Type B pancreatic cell (in vitro differentiated cells): ENCODE measurements at places on chromosomes 4 and X.

GRCh38 chr4:78065508-78066192 is 8.5 kb downstream of the FRAS1 start:
- no peak for DNase-seq

DNA sequence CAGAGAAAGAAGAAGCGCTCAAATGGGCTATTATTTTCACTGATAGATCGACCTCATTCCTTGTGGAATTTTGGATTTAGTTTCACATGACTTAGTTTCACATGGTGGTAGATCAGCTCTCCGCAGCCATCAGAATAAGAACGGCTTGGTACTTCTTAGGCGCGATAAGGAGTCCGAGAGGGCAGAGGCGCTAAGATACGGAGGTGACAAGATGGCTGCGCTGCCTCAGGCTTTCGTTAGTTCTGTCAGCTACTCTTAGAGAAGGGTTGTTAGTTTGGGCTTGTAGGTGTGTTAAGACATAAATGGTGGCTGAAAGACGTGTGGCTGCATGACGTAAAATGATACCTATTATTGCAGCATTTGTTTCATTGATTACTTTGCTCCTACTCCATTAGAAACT is 169.1 kb downstream of the UNC5C start:
- DNase-seq: no peak

- no peak for DNase-seq
These were observed 25.2 kb downstream of the FOXR2 start for GRCh38 chrX:55648434-55648833.

- no peak for DNase-seq
These were observed 15.1 kb downstream of the XG start for GRCh38 chrX:2766906-2767305.

DNA sequence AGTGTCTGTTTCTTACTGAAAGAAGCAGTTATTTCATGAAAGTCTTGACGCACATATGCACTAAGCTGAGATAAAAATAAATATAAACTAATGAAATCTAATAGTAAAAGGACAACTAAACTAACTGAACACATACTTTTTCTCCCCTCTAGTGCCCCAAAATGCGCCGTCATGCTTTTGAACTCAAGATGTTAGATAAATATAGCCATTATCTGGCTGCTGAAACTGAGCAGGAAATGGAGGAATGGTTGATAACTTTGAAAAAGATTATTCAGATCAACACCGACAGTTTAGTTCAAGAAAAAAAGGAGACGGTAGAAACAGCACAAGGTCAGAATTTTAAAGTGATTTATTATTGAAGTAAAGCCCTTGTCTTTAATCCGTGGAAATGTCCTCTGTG is 70.2 kb downstream of the DOCK11 start:
- no peak for DNase-seq

- DNase-seq: no peak
These were observed 313.3 kb upstream of the NOCT start for GRCh38 chr4:138702190-138702824.

DNA sequence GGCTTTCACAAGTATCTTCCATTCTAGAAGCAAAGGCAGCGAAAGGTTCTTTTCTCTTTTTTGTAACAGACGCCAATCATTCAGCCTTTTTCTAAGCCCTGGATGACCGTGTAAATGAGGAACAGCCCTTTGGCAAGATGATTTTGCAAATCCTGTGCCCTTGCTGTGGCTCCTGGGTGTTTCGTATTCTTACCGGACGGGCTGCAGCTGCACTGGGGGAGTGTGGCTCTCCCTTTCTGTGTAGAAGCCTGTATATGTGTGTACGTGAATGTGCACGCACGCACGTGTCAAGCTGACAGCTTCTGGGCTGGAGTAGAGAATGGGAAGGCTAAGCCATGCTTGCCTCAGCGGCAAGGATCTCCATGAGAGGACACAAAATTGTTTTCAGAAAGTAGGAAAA is 8.2 kb downstream of the GRPEL1 start:
- no peak for DNase-seq

DNA sequence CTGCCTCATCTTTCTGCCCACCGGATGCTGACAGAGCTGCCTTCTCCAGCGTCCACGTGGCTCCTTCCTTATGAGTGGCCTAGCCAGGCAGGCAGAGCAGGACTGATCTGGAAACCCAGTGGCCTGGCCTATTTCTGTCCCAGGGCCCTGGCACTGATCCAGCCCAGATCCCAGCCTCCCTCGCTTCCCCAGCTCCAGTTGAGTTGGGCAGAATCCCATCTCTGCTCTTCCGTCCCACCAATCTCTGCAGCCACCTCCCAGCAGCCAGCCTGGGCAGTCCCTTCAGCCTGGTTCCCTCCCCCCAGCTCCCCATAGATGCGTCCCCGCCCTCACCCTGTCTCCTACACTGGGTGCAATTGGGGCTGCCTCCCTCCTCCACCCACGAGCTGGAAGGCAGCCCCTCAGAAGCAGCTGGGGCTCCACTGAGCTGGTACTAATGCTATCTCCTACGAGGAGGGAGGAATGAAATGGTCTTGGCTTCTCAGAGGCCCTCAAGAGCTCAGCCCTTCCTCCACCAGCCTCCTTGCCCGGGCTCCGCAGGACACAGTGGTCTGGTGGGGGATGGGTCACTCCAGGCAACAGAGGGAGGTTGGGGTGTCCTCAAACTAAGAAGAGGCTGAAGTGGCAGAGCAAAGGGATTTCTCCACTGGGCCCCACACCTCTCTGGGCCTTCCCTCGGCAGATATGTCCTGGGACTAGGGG is 94.2 kb downstream of the PJA1 start:
- no peak for DNase-seq

GRCh38 chr4:153523941-153524386 is 57.8 kb downstream of the TMEM131L start:
- DNase-seq: no peak

DNA sequence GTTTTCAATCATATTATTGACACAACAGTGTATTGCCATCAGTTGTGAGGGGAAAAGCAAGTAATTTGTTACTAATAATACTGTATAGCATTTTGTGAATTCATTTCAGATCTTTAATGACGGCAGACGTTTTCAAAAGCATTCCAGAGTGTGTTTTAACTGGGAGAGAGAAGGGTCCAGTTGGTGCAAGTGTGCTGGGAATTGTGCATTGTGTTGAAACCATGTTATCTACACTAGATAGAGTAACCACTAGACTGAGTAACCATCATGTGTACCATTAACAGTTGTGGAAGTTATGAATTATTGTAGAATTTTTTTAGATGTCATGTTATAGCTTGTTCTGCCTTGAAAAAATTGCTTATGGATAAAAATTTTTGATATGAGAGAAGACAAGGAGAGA is 104.5 kb upstream of the VEGFC start:
- DNase-seq: no peak

GRCh38 chrX:119790977-119791436 is 423 bp downstream of the RPL39 start:
- no peak for DNase-seq

GRCh38 chrX:97446298-97446882 is 562.7 kb downstream of the RPA4 start:
- no peak for DNase-seq

DNA sequence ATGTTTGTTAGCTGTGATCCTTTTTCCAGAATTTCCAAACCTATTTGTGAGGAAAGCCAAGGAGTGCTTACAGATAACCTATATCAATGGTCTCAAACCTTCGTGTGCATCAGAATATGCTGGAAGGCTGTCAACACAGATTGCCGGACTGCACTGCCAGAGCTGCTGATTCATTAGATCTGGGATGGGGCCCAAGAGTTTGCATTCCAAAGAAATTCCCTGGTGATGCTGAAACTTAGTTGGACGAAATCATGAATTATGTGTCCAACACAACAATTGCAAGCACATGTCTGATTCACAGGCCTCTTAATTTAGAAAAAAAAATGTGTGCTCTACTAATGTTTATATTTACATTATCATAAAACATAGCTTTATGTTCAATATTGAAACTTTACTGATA is 544.0 kb upstream of the AMOT start:
- no peak for DNase-seq

- DNase-seq: no peak
These were observed 64.0 kb downstream of the COX18 start for GRCh38 chr4:73005514-73005913.

DNA sequence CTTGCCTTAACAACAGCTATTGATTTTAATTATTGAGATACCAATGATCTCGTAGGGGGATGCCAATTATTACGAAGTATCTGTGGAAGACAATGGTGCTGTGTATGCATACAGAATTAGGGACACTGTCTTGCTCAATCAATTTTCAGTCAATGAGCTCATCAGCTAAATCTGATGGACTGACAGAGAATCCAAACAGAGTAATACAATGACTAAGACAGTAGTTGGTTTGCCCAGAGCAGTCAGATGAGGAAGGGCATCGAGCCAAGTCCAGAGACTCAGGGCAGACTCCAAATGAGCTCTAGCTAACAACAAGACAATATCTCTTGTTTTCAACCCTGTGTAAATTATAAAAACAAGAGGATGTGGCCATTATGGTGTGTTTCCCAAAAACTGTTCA is 14.7 kb upstream of the GSX2 start:
- no peak for DNase-seq

GRCh38 chrX:48489892-48490291 is 13.9 kb downstream of the FTSJ1 start:
- DNase-seq: no peak

GRCh38 chrX:35076061-35076460 is 133.5 kb downstream of the FAM47B start:
- DNase-seq: no peak

- DNase-seq: no peak
These were observed 252.5 kb downstream of the COL25A1 start for GRCh38 chr4:109049926-109050325.

GRCh38 chr4:174613979-174614378 is 91.7 kb upstream of the HPGD start:
- no peak for DNase-seq

GRCh38 chrX:41085878-41086626 is 807 bp downstream of the USP9X start:
- no peak for DNase-seq

DNA sequence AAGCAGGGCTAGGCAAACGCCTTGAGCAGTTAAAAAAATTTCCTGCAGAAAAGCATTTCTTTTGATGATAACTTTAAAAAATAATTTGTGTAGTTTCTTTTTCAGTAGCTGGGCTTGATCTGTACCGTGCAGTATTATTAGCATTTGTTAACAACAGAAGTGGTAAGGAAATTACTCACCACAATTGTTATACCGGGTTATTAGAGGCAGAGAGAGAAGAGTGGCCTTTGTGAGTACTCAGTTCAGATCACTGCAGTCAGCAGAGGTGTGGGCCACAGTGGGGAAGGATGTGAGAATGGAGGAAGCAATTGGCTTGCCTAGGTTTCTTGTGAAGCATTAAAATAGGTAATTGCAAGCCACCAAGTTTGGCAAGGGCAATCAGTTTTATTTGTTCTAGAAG is 14.3 kb upstream of the IL21 start:
- DNase-seq: no peak

- no peak for DNase-seq
These were observed 4.6 kb downstream of the SHROOM2 start for GRCh38 chrX:9790866-9791265.

DNA sequence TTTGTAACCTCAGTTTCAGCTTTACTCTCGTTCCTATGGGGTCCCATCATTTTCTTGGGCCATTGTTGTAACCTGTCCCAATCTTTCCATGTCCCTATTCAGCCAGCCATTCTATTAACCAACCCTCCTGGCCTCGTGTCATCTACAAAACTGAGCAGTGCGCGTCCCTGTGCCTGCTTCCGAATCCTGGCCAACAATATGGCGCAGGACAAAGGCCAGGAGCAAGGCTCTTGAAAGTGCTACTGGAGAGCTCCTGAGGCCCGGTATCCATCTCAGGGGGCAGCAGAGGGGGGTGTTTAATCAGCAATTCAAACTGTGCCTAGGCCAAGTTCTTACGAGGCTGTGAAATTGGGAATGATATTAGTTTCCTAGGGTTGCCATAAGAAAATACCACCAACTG is 41.2 kb upstream of the APLN start:
- DNase-seq: peak; percentile 20

GRCh38 chr4:147994076-147994475 is 262.2 kb downstream of the ARHGAP10 start:
- DNase-seq: no peak

- DNase-seq: no peak
These were observed 297.0 kb upstream of the KLF3 start for GRCh38 chr4:38366997-38367396.

GRCh38 chr4:75848891-75849290 is 53.4 kb downstream of the PPEF2 start:
- DNase-seq: no peak

DNA sequence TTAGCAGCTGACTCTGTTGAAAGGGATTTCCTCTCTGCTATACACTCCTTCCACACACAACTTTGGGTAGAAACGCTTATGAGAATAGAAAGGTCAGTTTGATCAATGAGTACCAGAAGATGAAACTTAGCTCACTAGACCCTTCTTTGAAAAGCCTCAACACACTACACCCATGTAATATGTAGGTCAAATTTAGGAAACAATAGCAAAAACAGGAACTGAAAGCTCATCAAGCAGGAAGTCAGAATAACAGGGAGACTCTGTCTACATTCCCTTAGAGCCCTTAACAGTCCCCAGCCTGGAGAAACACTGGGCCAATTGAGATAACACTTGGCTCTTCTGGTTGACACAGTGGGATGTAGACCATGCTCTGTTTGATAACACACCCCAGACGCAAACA is 30.7 kb downstream of the SRPX2 start:
- DNase-seq: no peak

GRCh38 chr4:61204353-61205060 is 4.4 kb downstream of the ADGRL3 start:
- no peak for DNase-seq

- DNase-seq: no peak
These were observed 20.5 kb downstream of the SLC25A5 start for GRCh38 chrX:119488749-119489148.

GRCh38 chrX:68929332-68930150 is 100.7 kb downstream of the EFNB1 start:
- no peak for DNase-seq

DNA sequence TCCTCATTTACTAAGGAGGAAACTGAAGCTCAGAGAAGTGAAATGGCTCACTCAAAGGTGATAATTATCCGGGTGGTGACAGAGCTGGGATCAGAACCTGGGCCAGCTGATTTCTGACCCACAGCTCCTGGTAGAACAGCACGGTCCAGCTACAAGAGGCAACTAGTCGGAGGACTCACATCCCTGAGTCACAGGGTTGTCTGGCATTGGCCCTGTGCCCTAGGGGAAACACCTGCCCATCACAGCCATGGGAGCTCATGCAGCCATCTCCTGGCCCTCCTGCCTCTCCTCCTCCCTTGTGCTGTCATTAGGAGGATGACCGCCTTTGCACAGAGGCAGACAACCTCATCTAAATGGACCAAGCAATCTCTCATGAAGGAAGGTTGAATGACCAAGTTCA is 115.2 kb upstream of the TSPAN5 start:
- no peak for DNase-seq

DNA sequence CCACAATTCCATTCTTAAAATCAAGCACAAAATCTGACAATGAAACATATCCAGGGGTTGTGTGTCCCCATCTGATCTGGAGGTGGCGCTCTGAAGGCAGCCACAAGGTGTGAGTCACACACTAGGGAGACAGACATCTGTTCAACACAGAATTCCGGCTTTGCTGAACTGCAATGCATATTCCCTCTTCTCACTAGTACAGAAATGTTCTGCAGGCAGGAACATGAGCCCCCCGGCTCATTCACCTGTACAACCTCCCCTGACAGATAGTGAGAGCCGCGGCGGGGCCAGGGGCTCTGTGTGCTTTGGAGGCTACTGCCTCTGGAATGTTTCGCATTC is 41.9 kb downstream of the WDR1 start:
- DNase-seq: no peak

- no peak for DNase-seq
These were observed 5.7 kb downstream of the TRPC5OS start for GRCh38 chrX:111881715-111882114.
